ENCODE measurements at places on chromosomes 7 and 10.

DNA sequence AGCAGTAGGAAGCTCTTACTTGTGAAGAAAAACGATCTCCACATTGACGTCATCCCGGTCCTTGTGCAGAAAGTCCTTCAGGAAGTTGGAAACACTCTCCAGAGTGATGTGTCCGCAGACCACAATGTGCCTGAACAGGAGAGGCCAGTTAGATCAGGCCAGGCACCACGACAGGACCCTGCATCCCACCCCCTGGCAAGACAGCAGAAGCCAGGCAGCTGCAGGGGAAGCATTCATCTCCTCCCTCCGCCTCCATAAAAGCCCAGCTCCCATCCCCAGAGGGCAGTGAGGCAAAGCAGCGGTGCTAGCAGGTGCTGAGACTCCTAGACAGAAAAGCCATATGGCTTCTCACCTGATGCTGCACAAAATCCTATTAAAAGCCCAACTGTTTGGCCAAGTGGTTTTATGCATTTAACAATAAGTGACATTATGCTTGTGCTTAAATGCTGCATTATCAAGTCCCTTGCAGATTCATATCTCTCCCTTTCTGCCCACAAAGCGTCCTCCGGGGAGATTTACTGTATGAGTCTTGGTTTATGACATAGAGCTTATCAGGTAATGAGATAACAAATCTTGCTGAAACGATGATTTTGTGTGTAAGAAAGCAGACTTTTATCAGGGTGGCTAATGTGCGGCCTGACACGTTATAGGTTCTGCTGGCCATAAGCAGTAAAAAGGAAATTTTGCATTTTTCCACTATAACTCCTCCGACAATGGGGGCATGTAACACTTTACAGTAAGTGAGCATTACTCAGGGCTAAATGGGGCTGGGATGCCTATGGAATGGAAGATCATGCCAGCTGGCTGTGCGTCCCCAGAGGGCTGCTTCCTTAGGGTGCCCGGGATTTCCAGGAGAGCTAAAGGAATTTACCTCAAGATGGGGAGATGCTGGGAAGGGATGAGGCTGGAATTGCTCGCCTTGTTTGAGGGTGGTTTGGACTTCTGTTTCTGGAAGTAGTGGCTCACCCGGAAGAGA lies 546.9 kb downstream of the KCNMA1 start:
- no peak for DNase-seq

DNA sequence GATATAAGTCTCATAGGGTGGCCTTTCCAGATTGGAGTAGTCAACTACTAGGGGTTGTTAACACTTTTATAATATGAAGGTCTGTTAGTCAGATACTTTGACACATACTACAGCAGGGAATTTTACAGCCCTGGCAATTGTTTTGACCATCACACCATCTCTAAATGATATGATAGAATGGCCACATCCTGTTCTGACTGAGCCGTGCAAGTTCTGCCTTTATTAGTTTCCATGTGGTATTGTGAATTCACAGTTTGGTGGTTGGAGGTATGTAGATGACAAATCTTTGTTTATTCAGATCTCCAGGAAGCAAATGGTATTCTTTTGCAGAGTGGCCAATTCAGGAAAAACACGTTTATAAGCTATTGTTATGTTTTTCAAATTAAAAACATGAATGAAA lies 83.0 kb downstream of the NRG3 start:
- DNase-seq: no peak

- no peak for DNase-seq
Observed at GRCh38 chr10:20552382-20552781, 344.7 kb downstream of the NEBL start.

- DNase-seq: no peak
Observed at GRCh38 chr7:76347710-76348109, 11.1 kb downstream of the YWHAG start.

DNA sequence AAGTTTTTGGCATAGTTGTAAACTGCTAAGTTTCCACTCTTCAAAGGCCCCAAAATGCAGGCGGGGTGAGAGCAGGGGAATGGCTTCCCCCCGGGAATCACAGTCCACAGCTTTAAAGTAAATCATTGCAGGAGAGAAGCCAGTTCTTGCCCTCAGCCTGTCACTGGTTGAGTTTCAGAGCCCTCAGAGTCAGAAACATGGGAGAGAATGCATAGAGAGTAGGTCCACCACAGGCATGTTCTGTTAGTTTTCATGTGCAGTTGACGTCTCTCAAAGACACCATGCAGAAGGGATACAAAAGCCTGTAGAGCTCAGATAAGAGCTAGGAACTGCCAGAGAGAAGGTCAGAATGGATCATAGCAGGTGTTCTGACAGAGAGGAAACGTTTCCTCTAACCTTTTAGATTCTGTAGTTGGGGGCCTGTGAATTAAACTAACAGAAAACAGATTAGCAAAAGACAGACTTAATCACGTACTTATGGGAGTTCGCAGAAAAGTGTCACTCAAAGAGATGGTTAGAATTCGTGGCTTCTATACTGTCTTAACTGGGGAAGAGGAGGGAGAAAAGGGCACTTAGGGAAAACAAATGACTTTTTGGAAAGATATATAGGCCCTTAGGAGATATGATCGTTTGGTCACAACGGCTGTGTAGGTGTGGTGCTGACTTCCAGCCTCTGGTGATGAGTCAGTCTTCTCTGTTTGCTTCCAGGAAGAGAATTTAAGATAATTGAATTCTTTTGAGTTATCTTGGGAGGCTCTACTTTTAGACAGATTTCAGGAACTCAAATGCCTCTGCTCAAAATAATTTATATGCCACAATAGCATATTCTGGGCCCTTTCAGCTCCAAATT lies 48.0 kb upstream of the MSRB2 start:
- no peak for DNase-seq

DNA sequence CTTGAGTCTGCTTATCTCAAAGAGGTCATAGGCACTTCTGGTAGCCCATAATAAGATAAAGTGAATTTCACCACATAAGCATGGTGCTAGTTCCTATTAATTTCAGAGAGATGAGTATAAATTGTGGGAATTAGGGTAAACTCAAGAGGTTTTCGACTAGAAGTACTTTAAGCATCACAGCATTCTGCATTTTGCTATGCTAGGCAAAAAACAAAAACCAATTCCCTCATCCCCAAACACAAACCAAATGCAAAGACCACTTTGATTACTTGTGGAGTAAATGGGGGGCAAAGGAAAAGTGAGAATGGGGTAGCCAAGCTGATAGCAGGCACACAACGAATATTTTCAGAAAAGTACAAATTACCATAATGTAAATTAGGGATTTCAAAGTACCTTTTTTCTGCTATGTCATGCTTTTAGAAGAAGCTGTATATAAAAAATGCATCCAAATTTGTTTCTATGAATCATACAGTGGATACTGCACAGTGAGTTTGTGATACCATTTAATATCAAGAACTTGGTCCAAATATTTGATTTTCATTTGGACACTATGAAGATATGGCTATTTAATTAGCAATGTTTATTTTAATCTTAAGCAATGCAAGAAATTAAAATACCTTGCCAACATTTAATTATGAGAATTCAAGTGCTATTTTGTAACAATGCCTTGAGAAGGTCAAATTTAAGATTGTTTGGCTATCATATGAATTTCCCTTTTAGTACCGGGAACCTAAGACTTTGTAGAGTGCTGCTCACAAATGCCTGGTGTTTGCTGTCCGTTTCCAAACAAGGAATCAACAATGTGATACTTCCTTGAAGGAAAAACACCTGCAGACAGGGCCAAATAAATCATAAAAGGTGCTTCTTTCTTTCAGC lies 455.5 kb downstream of the PHTF2 start:
- DNase-seq: no peak

DNA sequence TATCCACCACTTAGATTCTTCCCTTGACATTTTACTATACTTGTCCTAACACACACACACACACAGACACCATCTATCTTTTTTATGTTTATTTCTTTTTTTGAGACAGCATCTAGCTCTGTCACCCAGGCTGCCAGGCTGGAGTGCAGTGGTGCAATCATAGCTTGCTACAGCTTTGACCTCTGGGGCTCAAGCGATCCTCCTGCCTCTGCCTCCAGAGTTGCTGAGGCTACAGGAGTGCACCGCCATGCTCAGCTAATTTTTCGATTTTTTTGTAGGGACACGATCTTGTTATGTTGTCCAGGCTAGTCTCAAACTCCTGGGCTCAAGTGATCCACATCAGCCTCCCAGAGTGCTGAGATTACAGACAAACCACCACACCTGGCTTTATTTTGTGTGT lies 16.7 kb downstream of the WIPI2 start:
- peak; percentile 10 for DNase-seq

- no peak for DNase-seq
Observed at GRCh38 chr10:23316406-23316805, 28.2 kb downstream of the C10orf67 start.

DNA sequence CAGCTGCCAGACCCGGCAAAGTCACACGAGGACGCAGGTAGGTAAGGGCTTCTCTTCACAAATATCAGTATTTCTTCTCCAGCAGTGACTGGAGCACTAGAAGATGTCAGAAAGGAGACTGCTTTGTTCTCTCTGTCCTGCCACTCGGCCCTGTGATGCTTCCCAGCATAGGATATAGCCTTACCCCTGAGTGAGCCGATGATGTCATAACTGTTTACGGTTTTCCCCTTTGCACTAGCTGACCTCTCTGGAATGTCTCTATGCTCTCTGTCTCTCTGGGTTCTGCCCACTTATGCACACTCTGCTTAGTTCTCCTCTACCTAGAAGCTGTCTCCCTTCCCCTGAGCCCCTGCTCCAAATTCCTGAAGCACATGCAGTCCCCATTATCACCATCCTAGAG lies 167.5 kb upstream of the PODXL start:
- no peak for DNase-seq

GRCh38 chr10:33134011-33134751 lies 176.2 kb upstream of the ITGB1 start:
- peak; percentile 75 for DNase-seq

GRCh38 chr7:129536323-129536722 lies 34.0 kb downstream of the SMKR1 start:
- no peak for DNase-seq

DNA sequence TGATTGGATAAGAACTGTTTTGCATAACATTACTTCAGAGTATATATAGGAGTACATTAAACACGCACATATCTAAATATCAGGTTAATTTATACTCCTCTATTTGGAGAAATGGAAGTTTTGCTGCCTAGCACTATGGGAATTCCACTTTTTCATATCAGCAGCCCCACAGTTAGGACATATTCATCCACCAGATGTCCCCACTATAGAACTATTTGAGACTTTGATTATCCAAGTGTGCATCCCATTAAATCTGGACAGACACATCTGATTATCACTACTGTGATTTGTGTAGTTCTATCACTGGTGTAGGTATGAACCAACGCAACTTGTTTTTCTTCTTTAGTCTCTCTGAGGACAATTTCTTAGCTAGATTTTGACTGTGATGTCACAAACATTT lies 345.7 kb downstream of the THSD7A start:
- DNase-seq: no peak

GRCh38 chr7:68058014-68058413 lies 1061.4 kb downstream of the TYW1 start:
- DNase-seq: no peak

- DNase-seq: peak; percentile 60
Observed at GRCh38 chr10:71752391-71753090, 20.8 kb downstream of the VSIR start.

DNA sequence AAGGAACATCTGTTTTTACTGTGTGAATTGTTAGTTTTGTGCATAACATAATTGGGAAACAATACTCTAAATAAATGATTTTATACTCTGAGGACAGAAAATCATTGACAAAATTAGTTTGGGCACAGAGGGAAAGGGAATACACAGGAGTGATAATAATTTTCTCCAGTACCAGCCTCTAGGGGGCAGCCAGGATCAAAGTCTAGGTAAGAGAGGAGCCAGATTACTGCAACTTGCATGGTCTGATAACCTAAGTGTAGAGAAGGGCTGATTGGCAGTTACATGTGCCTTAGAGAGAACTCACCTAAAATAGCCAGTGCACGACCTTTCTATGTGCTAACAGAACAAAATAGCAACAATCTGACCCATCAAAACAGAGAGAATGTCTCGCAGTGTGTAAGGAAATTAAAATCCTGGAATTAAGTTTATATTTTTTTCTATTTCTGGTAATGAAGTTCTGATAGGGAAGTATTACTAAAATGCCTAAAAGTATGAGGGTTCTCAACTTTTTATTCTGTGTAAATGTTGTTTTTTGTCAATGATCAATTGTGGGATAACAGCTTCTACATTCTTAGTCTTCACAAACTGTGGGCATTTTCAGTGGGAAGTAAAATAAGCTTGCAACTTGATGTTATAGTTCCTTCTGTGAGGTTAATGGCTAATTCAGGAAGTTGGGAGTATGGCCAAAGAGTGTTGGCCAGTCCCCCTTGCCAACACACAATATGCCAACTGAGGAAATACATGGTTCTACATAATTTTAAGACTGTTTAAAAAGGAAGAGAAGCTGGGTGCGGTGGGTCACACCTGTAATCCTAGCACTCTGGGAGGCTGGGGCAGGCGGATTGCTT lies 66.4 kb downstream of the EXOC6 start:
- DNase-seq: no peak

- no peak for DNase-seq
Observed at GRCh38 chr7:896346-897075, 20.2 kb downstream of the GET4 start.

- no peak for DNase-seq
Observed at GRCh38 chr7:136709876-136710275, 158.6 kb upstream of the CHRM2 start.

DNA sequence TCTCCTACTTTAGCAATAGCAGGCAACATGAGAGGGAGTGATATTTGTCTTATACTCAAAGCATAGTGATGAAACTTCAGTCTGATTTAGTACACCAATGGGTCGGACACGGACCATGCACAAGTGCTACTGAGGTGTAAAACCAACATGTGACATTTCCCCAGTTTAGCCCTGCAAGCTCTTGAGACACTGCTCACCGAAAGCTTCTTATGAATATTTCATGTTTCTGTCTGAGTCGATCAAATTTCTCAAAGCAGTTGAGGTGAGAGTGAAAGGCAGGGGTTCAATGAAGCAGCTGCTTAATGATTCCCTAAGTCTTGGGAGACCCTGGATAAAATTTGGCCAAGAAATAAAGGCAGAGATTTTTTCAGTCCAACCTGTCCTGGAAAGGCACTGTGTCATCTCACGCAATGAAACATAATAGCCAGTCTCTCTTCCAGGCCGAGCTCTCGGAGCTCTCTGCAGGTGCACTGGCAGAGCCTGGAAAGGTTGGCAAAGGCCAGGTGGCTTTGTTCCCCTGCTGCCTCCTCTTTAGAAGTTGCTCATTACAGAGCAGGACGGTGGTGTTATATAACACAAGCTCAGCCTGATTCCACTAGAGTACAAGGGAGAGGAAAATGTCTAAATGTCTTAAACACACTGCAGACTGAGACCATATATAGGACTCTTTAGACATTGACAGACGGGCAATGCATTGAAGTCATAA lies 33.9 kb upstream of the XPNPEP1 start:
- no peak for DNase-seq

- DNase-seq: no peak
Observed at GRCh38 chr7:159071260-159071659, 73.4 kb downstream of the VIPR2 start.

DNA sequence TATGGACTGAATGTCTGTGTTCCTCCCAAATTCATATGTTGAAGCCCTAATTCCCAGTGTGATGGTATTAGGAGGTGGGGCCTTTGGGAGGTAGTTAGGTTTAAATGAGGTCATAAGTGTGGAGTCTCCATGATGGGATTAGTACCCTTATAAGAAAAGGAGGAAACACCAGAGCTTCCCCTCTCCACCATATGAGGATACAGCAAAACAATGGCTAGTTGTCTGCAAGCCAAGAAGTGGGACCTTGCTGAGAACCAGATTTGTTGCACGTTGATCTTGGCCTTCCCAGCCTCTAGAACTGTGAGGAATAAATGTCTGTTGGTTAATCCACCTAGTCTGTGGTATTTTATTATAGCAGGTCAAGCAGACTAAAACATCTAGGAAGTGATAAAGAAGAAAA lies 102.2 kb downstream of the AHCYL2 start:
- DNase-seq: no peak
